Esophagus muscularis mucosa (tissue), 4 donors: ENCODE measurements at places on chromosomes 11 and 22. TPM values are rescaled to one million over a fixed set of nuclear protein-coding genes. Genes with fewer than 3 reads are reported as not detected.

ASPHD2 gene
- 0.42 TPM for total RNA-seq

CRACR2B gene
- total RNA-seq = 8.4 TPM

DNA sequence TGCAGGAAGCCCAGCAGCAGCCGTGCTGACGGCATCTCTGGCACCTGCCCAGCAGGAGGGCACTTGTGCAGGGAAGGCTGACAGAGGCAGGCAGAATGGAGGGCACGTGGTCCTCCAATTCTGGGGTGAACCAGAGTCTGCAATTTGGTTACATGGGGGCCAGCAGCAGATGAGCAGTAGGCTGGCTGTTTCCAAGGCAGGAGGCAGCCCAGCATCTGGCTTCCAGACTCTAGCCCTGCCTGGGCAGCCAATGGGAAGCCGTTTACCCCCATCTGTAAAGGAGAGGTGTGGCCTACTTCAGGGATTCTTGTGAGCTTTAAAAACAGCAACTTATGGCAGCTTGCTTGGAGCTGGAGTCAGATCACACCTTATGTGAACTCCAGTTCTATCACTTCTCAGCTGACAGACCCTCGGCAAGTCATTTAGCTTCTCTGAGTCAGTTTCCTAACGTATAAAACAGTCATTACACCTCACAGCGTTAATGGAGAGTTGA, 27.9 kb upstream of the RASL10A start:
- peaks cover 28% of the 10 kb centered on the region for H3K4me1 ChIP-seq
- H3K27ac ChIP-seq = peak overlapping the region; percentile 80
- H3K36me3 ChIP-seq = peaks cover 85% of the 10 kb centered on the region
- H3K27me3 ChIP-seq = no peaks in the 10 kb centered on the region
- DNase-seq = no peak

- H3K36me3 ChIP-seq = no peaks in the 10 kb centered on the region
- no peak for DNase-seq
- no peaks in the 10 kb centered on the region for H3K27me3 ChIP-seq
- H3K27ac ChIP-seq = no peak overlapping the region
- H3K4me3 ChIP-seq = no peak overlapping the region
Observed at GRCh38 chr11:121249039-121249663, 43.4 kb upstream of the SC5D start.

DNA sequence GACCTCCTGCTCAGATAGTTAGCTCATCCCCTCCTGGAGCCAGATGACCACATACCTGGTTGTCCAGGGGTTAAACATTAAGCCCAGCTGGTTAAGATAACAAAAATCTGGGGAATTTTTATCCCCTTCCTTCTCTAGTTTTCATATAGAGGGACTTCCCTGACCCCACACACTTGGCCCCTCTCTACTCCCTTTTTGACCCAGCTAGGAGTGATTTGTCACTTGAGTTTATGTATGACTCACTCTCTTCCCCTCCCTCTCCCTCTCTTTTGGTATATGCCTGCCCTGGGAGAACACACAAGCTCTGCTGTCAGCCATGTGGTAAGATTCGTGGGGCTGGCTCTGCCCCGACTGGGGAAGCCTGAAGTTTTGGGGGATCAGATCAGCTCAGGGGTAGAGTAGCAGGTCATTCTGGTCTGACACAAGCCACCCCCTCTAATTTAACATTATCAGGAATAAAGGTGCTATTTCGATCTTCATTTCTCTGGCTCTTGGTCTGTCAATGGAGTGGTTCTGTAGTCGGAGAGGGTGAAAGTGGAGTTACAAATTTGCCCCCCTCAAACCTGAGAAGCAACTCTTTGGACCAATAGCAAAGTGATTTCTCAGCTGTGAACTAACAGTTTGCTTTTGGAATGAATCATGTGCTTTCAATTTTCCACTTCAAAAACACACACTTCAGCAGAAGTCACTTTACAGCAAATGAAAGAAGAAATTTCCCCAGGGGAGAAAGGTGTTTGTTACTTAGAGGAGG, 415.3 kb upstream of the CADM1 start:
- peaks cover 9% of the 10 kb centered on the region for H3K27me3 ChIP-seq
- H3K4me3 ChIP-seq = no peak overlapping the region
- H3K4me1 ChIP-seq = no peaks in the 10 kb centered on the region
- no peak for DNase-seq

SLC5A4 gene
- 0.46 TPM for total RNA-seq

GRCh38 chr22:40036126-40036525, 41.4 kb downstream of the FAM83F start:
- H3K4me3 ChIP-seq = no peak overlapping the region
- H3K36me3 ChIP-seq = no peaks in the 10 kb centered on the region
- DNase-seq = no peak
- H3K4me1 ChIP-seq = peaks cover 18% of the 10 kb centered on the region
- no peaks in the 10 kb centered on the region for H3K27me3 ChIP-seq

DNA sequence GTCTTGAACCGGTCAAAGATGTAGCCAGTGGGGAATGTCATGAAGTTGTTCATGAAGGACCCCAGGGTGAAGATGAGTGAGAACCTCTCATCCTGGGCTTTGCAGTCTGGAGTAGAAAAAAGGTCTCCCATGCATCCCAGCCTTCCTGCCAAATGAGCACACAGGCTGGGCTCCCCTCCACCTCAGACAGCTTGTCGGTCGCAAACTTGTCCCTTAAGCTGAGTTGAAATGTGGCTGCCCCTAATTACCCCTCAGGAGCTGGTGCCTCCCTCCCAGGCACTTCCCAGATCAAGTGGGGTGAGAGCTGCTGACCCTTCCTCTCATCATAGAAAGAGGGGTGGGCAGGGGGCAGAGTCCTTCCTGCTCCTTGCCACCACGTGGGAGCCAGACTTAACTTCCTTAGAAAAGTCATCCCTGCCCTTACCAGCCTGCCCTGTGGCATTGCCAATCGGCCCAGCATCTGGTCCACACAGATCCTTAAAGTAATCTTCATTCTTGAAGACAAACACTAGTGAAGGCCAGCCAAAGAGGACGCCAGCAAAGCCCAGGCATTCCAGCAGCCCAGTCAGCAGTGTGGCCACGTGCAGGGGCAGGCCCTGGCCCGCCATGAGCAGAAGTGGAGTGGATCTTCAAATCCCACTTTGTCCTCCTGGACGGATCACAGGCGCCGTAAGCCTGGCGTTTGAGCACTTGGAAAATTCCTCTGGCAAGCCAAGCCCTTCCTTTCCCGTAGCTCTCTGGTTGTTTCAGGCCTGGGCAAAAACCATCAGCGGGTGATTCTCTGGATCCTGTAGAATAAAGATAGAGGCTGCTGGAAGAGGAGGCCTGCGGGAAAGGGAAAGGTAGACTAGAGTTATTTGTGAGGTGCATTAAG, 1.1 kb downstream of the SLC43A3 start:
- peak overlapping the region; percentile 99 for H3K27ac ChIP-seq
- H3K36me3 ChIP-seq = peaks cover 27% of the 10 kb centered on the region
- H3K4me3 ChIP-seq = peak overlapping the region; percentile 62
- DNase-seq = peak; percentile 93
- H3K4me1 ChIP-seq = peaks cover 63% of the 10 kb centered on the region
- no peaks in the 10 kb centered on the region for H3K27me3 ChIP-seq
